HepG2 (cell line): ENCODE measurements at places on chromosomes 5 and 9. TPM values are rescaled to one million over a fixed set of nuclear protein-coding genes. Genes with fewer than 3 reads are reported as not detected.

DNA sequence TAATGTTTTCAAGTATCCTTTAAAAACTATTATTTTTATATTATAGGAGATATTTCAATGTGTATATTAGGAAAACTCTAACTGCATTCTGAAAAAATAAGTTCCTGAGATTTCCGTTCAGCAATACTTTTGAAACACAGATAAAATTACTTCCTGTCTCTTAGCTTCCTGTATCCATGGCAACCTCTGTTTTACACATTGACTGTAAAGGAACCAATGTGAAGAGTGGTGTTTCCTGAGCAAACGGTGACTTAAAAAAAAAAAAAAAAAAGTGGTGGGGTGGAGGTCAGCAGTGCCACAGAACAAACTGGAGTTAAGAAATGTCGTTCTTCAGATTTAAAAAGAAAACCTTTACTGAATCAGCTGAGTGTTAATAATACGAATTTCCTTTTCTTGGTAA is at the start of gene LRRC70:
LRRC70 (plus strand) TSS at position 280 of the 400 bp plus-strand sequence. CDS start 620 bp downstream, outside the sequence.
- peaks cover 17% of the 10 kb centered on the region; the same call in 2 of the 3 replicates for H3K36me3 ChIP-seq
- no peak within 1 kb of the TSS for H3K4me3 ChIP-seq
- DNase-seq, result peak; percentile 74
- H3K27me3 ChIP-seq, result no peaks in the 10 kb centered on the region

DNA sequence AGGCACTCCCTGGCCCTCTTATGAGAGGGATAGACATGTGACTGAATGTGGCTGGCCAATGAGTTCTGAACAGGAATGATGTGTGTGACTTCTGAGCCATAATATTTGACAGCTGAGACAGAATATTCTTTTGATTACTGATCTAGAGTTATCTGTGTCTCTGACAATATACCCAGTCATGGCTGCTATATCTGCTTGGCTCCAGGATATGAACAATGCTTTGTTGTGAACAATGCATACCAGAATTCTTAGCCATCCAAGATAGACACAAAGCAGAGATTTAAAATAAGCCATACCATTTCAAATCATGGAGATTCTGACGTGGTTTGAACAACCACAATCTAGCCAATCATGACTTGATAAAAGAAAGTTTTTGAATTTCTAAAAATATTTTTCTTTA is 840.3 kb upstream of the SEMA6A start:
- no peak overlapping the region for H3K27ac ChIP-seq
- H3K4me3 ChIP-seq, result no peak overlapping the region
- no peaks in the 10 kb centered on the region for H3K27me3 ChIP-seq

DNA sequence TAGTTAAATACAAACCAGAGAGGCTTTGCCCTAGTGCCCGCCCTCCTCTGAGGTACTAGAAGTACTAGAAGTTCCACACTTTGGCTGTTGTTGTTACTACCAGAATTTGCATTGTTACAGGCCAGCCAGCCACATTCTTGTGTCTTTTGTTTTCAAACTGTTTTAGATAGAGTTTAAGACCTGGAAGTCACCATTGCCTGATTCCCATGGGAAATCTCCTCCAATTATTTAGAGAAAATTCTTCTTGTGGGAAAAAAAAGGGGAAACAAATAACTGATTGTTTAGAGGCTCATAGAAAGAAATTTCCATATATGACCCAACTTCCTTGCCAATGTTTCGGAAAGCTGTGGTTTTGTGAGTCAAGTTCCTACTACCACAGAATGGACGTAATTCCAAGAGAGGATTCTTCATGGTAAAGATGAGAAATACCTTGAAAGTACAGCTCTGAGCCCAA is 252.2 kb downstream of the GOLPH3 start:
- H3K27me3 ChIP-seq, result peaks cover 8% of the 10 kb centered on the region; the same call in 1 of the 3 replicates
- no peaks in the 10 kb centered on the region for H3K4me1 ChIP-seq
- H3K36me3 ChIP-seq, result no peaks in the 10 kb centered on the region
- H3K4me3 ChIP-seq, result no peak overlapping the region
- DNase-seq, result no peak

DNA sequence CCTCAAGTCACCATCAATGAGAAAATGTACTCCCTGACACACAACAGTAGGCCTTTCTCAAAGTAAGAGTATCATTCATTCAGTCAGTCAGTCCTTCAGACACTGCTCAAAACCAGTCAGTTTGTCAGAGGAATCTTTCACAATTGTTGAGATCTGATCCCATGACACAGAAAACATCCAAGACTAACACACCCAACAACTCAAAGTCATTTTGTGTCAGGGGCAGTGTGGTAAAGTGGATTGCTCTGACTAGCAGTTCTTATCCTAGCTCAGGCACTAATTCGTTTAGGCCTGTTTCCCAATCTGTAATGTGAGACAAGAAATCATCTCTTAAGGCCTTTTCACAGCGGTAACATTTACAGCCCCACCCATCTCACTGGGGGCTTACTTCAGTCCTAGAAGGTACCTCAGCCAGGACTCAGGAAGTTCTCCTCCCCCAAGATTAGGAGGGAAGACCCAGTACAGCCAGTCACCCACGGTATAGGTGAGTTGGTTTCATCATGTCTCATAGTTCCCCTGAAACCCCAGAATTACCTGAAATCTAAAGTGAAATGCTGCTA is 31.9 kb downstream of the SH3TC2 start:
- no peaks in the 10 kb centered on the region for H3K4me1 ChIP-seq
- no peaks in the 10 kb centered on the region for H3K36me3 ChIP-seq
- H3K4me3 ChIP-seq, result no peak overlapping the region
- H3K27me3 ChIP-seq, result no peaks in the 10 kb centered on the region
- DNase-seq, result no peak
- H3K27ac ChIP-seq, result no peak overlapping the region

- no peak overlapping the region for H3K4me3 ChIP-seq
- H3K27me3 ChIP-seq, result no peaks in the 10 kb centered on the region; the same call in 1 of the 2 replicates
- H3K27ac ChIP-seq, result no peak overlapping the region
- H3K4me1 ChIP-seq, result no peaks in the 10 kb centered on the region
Observed at GRCh38 chr9:1102642-1102970, 52.4 kb downstream of the DMRT2 start.

- DNase-seq, result no peak
- H3K27ac ChIP-seq, result no peak overlapping the region
- H3K4me1 ChIP-seq, result no peaks in the 10 kb centered on the region
- peaks cover 5% of the 10 kb centered on the region for H3K36me3 ChIP-seq
- H3K27me3 ChIP-seq, result no peaks in the 10 kb centered on the region
Observed at GRCh38 chr5:32604800-32605765, 19.7 kb downstream of the SUB1 start.

- H3K36me3 ChIP-seq, result no peaks in the 10 kb centered on the region
- no peak for DNase-seq
- no peaks in the 10 kb centered on the region for H3K27me3 ChIP-seq
- no peak overlapping the region for H3K27ac ChIP-seq
- no peak overlapping the region for H3K4me3 ChIP-seq
Observed at GRCh38 chr9:98455256-98456155, 200.1 kb upstream of the TBC1D2 start.

DNA sequence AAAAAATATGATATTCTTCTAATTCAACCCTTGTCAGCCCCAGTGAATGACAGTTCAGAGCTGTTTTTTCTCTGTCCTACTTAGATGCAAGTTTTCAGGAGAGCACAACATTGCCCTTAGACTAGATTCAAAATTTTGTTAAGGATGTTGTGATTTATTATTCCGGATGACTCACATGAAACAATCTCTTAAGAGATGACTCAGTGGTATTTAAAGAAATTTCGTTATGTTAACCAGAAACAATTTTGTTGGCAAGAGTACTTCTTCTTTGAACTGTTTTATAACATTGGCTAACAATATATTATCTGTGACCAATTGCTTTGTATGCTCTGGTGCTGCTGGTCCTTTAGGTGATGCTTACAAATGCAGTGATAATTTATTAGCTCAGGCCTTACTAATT is 132.0 kb downstream of the IZUMO3 start:
- H3K27ac ChIP-seq, result no peak overlapping the region
- no peak overlapping the region for H3K4me3 ChIP-seq
- no peaks in the 10 kb centered on the region for H3K4me1 ChIP-seq
- DNase-seq, result no peak

- no peaks in the 10 kb centered on the region for H3K4me1 ChIP-seq
- no peak overlapping the region for H3K4me3 ChIP-seq
- DNase-seq, result no peak
- H3K36me3 ChIP-seq, result no peaks in the 10 kb centered on the region
Observed at GRCh38 chr9:75190762-75191161, 102.4 kb downstream of the OSTF1 start.

DNA sequence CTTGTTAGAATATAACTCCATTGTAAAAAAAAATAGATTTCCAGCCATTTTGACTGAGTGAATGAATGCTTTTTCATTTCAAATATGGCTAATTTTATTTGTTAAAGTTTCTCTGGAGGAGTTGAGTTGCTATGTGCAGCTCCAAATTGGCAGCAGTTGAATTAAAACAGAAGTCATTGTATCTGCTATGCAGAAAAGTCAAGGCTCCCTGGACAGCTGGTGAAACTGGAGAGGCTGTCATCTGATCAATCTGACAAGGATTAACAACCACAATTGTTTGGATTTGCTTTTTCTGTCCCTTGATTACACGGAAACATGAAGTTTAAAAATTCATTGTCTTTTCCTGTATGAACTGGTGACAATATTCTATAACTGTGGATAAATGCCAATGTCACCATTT is 713.9 kb downstream of the EFNA5 start:
- no peak for DNase-seq
- no peak overlapping the region for H3K4me3 ChIP-seq
- no peaks in the 10 kb centered on the region for H3K36me3 ChIP-seq

- no peak overlapping the region for H3K4me3 ChIP-seq
- H3K4me1 ChIP-seq, result peaks cover 8% of the 10 kb centered on the region
- no peaks in the 10 kb centered on the region for H3K36me3 ChIP-seq
Observed at GRCh38 chr9:20650750-20651299, 28.5 kb upstream of the MLLT3 start.

- DNase-seq, result no peak
- H3K36me3 ChIP-seq, result no peaks in the 10 kb centered on the region
- no peak overlapping the region for H3K4me3 ChIP-seq
- H3K4me1 ChIP-seq, result no peaks in the 10 kb centered on the region
- H3K27me3 ChIP-seq, result peaks cover 42% of the 10 kb centered on the region
- no peak overlapping the region for H3K27ac ChIP-seq
Observed at GRCh38 chr9:77449240-77450084, 198.7 kb downstream of the GNA14 start.

GRCh38 chr9:112599732-112600131 is 113.1 kb downstream of the KIAA1958 start:
- H3K27ac ChIP-seq, result no peak overlapping the region
- no peak overlapping the region for H3K4me3 ChIP-seq
- no peaks in the 10 kb centered on the region for H3K36me3 ChIP-seq
- no peaks in the 10 kb centered on the region for H3K27me3 ChIP-seq

DNA sequence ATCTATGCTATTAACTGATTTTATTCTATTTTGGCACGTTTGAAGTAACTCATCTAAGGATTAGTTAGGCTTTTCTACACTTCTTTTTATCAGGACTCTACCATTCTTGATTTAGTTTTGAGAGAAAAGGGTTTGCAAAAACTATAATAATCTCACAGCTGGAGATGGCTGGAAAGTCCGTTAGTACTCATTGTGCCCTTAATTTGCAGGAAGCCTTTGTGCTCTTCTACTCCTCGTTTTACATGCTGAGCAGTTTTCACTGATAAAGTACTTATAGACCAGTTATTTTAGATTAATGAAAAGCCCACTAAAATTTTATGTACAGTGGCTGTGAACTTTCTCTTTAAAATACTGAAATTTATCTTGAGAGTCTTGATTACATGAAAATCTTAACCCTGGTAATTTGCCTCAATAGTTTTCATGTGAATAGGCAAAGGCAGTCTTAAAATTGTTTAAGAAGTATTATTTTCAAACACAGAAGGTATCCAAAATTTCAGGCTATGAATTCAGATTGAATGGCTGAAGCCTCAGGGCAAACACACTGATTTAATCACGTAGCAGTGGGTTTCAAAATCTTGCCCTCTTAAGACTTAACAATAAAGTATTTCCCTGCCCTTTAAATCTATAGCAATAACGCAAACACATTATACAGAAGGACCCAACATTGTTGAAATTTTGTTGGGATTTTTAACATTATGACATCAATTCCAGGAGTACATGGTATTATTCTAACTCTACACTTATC is 18.6 kb downstream of the MLLT3 start:
- no peaks in the 10 kb centered on the region for H3K4me1 ChIP-seq
- H3K4me3 ChIP-seq, result no peak overlapping the region
- DNase-seq, result no peak
- no peaks in the 10 kb centered on the region for H3K27me3 ChIP-seq
- H3K27ac ChIP-seq, result no peak overlapping the region

GRCh38 chr9:91750343-91750742 is 199.7 kb downstream of the ROR2 start:
- no peak for DNase-seq
- peaks cover 14% of the 10 kb centered on the region; the same call in 2 of the 3 replicates for H3K27me3 ChIP-seq
- H3K4me3 ChIP-seq, result no peak overlapping the region
- no peaks in the 10 kb centered on the region for H3K4me1 ChIP-seq

GRCh38 chr5:65061250-65061973 is 292.7 kb downstream of the CWC27 start:
- H3K4me3 ChIP-seq, result no peak overlapping the region
- no peaks in the 10 kb centered on the region for H3K36me3 ChIP-seq
- H3K27me3 ChIP-seq, result peaks cover 13% of the 10 kb centered on the region; the same call in 1 of the 3 replicates

- H3K36me3 ChIP-seq, result no peaks in the 10 kb centered on the region
- H3K27me3 ChIP-seq, result peaks cover 19% of the 10 kb centered on the region
- no peak overlapping the region for H3K4me3 ChIP-seq
- DNase-seq, result no peak
Observed at GRCh38 chr5:51395666-51396356, 12.6 kb downstream of the ISL1 start.

DNA sequence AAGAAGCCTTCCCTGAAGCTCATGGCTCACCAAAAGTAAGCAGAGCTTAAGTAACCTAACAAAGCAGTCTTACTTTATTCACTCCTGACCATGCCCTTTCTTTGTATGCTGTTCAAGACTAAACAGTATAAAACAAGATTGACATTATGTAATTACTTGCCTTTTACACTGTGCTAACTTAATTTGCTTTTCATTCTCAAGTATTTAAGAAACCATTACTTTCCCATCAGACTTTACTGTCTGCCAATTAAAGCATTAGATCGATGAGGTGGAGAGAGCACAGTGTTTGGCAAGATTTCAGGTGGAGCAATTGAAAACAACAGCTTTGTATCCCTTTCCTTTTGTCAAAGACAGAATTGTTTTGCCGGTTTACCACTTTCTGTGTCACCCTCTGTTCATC is 98.2 kb downstream of the RORB start:
- no peaks in the 10 kb centered on the region for H3K4me1 ChIP-seq
- no peak overlapping the region for H3K27ac ChIP-seq
- DNase-seq, result no peak
- no peaks in the 10 kb centered on the region for H3K36me3 ChIP-seq

DNA sequence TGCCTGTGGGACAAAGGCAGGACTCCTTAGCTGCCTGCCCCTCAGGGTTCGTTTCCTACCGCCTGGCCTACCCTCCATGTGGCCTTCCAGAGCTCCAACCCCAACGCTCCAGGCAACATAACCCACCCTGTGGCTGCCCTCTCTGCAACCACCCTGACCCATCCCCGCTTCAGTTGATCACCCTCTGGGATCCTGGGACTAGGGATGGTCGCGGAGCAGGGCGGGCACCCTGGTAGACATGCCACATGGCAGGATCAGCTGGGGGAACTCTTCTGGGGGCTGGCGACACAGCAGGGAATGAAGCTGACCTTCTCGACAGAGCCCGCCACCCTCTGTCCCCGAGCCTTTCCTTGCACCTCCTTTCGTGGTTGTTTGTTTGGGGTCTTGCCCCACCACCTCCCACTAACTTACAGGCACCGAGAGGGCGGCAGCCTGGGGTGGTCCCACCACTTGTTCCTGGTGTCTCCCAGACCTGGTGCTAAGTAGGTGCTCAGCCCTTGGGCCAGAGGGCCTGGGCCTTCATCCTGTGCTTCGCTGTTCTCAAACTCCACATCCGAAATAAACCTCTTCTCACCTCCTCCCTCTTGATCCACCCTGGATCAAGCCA is 243.1 kb downstream of the PBX3 start:
- no peak overlapping the region for H3K4me3 ChIP-seq
- H3K36me3 ChIP-seq, result no peaks in the 10 kb centered on the region
- H3K27ac ChIP-seq, result no peak overlapping the region

Gene LHX3
- total RNA-seq, result not detected in 2 replicates

Gene PCDHA9
- total RNA-seq, result 0.03 TPM in 1 of 2 replicates, not detected in the other

Gene HAVCR2
- 0.07 TPM in 1 of 2 replicates, not detected in the other for total RNA-seq
